ENCODE measurements at places on chromosomes 6 and 20. TPM values are rescaled to one million over a fixed set of nuclear protein-coding genes. Genes with fewer than 3 reads are reported as not detected.
A peak's percentile ranks its signal among the peaks of the same experiment; 100 is the strongest.

Gene WFDC12
- total RNA-seq: not detected

Gene MCHR2
- total RNA-seq: not detected

Gene PPP1R14C
- total RNA-seq: not detected

Gene C6orf58
- not detected for total RNA-seq

Gene PAX1
- not detected for total RNA-seq

Gene PRRT1
- 1.2 TPM for total RNA-seq

Gene CDSN
- not detected for total RNA-seq

Gene BPIFB1
- 128 TPM for total RNA-seq

Gene SYNCRIP
- total RNA-seq: 94.4 TPM

Gene MEP1A
- not detected for total RNA-seq

Gene POFUT1
- 33.3 TPM for total RNA-seq

DNA sequence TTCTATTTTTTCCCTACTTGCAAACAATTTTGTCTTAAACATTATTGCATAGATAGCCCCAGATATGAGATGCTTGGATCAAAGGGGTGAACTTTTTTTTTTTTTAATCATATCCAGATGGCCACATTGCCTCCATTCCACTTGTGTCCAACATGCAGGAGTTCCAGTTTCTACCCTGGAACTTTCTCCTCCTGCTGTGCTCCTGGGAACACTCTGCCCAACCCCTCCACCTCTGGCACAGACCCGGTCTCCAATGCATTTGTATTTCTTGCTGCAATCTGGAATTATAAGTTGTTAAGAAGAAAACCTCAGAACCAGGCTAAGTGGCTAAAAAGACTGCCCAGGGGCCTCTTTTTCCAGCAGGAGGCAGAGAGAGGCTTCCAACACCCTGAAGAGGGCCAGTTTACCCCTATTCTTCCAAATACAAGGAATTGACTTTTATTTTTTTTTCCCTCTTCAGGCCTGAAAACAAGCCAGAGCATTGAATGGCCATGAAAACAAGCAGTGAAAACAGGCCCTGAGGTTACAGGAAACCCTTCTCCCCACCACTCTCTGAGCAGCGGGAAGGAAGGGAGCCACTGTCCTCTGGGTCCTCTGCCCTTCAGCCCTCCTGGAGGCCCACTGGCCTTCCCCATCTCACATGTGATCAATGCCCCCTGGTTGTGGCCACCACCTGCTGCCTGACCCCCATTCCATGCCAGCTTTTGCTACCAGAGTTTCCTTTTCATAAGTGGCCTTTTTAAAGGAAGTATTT is 44.3 kb downstream of the PDYN start:
- no peak for ATAC-seq

DNA sequence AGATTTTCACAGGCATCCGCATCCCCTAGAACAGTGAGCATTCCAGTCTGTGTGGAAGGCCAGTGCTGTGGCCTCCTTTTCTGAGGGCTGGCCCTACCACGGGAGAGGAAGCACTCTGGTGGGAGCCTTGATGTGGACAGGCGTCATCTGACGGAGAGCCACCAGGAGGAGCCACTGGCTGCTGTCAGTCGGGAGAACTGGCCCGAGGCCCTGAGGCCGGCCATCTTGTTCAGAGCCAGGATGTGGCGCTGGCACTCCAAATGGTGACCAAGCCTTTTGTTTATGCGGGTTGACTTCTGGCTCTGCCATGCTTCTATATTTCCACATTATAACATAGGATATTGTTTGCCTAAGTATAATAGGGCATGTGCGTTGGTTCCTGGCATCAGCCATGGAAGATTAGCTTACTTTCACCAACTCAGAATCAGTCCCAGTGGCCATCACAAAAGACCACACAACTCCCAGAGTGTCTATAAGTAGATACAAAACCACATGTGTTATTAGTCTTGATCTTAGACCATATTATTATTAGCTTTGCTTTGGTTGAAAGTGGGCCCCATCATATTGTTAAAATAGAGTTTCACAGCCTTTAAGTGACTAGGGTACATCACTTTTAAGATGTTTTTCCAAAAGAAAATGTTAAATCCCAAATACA is 273.9 kb upstream of the TAB2 start:
- no peak for ATAC-seq

DNA sequence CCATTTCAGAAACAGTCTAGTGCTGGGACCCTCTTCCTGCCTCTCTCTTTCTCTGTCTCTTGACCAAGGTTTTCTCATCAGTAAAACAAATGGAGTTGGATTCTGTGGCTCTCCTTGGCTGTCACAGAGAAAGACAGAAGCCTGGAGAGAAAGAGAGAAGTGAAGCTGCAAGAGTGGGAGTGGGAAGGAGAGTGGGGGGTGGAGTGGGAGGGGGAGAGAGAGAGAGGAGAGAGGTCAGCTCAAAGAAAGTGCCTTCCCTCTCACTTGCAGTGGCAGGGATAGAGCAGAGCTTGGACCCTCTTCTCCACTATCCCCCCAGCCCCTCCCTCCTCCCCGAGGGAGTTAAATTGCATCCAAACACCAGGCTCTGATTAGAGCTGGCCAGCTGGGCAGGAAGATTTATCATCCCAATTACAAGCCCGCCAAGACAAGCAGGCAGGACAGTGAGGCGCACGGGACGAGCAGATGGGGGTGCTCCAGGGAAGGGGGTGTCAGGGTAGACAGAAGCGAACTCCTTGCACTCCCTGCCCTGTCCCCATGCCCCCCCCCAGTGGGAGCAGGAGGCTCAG is 74.3 kb downstream of the CD40 start:
- ATAC-seq: no peak

DNA sequence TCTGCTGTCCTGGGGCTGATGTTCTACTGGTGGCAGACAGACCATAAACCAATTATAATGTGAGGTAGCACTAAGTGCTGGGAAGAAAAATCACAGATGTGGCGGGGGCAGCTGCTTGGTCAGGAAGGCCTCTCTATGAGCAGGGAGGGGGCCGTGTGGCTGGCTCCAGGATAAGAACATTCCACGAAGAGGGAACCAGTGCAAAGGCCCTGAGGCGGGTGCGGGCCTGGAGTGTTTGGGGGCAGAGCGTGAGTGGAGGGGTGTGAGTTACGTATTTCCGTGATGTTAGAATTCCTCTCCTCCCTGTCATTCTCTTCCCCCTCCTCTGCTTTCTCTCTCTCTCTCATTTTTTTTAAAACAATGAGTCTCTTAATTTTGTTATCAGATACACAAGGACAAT is 67.2 kb downstream of the CEBPB start:
- ATAC-seq: no peak

DNA sequence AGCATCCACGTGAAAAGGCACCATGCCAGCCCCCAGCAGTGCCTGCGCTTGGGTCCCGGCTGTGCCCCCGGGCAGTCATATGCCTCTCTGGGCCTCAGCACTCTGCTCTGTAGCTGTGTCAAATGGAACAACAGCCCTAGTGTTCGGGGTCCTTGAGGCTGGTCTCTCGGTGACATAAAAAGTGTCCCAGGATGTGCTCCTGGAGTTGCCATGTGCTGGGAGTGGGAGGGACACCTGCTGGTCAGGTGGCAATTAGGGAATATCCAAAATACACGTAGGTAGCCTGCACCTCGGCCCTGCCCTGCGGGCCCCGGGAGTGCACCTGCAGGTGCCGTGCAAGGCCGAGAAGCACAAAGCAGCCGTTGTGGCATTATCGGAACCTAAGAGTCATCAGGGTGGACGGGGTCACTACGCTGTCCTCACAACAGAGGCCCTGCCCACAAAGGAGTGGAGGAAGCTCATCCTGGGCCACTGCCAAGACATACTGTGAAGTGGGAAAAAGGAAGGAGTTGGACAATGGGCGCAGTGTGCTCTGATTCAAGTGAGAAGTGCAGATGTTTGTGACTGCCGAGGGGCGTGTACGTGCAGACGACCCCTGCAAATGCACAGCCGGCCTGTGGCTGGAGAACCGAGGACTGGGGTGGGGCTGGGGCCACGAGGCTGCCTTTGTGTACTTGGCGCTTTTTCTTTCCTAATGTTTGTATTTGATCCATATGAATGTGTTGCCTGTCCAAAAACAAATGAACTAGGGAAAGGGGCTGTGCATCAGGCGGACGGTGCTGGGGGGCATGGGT is 24.6 kb downstream of the SLCO4A1 start:
- peak; percentile 34 for ATAC-seq

- no peak for ATAC-seq
Observed at GRCh38 chr20:9660236-9660868, 146.0 kb downstream of the LAMP5 start.

DNA sequence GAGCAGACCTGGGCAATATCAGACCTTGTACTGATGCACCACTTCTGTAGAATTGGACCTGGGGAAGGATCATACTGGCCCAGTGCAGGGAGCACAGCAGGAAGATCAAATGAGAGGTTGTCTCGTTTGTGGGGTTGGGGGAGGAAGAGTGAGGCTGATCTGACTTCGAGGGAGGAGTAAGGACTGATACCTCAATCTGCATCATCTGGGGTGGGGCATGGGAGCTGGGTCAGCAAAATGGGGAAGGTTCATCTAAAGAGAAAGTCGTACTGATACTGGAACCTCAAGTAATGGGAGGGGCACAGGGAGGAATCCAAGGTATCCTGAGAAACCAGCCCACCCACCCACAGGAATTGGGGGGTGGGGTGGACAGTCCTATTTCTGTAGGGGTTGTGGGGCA is 3.7 kb downstream of the RNF39 start:
- ATAC-seq: no peak

GRCh38 chr6:85464722-85465150 is 14.9 kb downstream of the NT5E start:
- peak; percentile 19 for ATAC-seq

- no peak for ATAC-seq
Observed at GRCh38 chr6:7685276-7685675, 40.6 kb upstream of the BMP6 start.

DNA sequence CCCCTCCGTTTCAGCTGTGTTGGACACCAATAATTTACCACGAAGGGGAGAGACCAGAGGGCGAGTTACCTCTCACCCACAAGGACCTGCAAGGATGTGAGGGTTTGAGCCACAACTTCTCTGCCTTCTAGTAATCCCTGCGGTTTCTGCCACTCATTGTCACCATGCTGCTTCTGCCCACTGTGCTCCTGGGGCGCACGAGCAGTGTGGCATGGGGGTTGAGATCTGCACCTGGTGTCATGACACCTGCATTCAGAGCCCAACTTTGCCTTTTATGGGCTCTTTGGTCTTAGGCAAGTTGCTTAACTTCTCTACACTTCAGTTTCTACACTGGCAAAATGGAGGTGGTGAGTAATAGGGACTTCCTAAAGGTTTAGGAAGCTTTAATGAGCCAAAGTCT is 84.9 kb downstream of the SOBP start:
- no peak for ATAC-seq

DNA sequence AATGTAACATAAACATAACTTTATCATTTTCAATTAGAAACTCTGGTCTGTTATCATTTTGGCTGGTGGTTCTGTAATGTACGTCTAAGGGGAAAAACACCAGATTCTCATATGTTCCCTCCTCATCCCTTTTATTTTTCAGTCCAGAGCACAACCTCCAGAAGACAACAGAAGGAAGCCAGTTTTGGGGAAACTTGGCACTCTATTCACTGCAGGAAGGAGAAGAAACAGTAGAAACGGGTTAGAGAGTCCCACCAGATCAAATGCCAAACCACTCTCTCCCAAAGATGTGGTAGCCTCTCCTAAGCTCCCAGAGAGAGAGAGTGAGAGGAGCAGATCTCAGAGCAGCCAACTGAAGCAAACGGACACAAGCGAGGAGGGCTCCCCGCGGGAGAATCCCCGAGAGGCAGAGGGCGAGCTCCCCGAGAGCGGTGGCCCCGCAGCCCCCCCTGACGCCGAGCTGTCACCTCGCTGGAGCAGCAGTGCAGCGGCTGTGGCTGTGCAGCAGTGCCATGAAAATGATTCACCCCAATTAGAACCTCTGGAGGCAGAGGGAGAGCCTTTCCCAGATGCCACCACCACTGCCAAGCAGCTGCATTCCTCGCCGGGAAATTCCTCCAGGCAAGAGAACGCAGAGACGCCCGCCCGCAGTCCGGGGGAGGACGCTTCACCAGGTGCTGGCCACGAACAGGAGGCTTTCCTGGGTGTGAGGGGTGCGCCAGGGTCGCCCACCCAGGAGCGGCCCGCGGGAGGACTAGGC is 117.8 kb downstream of the RTN4IP1 start:
- ATAC-seq: peak; percentile 18

- peak; percentile 14 for ATAC-seq
Observed at GRCh38 chr20:17570347-17571152, 675 bp downstream of the DSTN start.

GRCh38 chr20:19668418-19668817 is 89.6 kb upstream of the RIN2 start:
- ATAC-seq: no peak

GRCh38 chr6:27873021-27873940 is 38.9 kb downstream of the OR2B2 start:
- peak; percentile 46 for ATAC-seq

- no peak for ATAC-seq
Observed at GRCh38 chr6:15423286-15423993, 177.6 kb downstream of the JARID2 start.

DNA sequence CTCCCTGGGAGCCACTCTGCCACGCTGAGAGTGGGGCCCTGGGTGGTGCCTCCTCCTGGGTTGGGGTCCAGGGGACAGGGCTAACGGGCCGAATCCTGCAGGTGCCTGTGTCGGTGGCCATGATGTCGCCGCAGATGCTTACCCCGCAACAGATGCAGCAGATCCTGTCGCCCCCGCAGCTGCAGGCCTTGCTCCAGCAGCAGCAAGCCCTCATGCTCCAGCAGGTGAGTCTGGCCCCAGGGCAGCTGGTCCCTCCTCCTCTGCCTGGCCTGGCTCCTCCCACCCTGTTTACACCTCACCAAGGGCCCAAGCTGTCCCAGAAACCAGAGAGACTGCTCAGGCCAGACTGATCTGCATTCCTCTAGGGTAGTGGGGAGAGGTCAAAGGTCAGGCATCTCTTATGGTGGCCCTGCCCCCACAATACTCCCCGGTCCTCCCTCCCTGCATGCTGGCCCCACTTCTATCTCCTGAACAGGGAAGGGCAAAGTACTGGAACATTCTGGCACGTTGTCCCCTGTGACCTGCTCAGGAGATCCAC is 38.6 kb downstream of the FOXP4 start:
- no peak for ATAC-seq

GRCh38 chr6:124858564-124858963 is 103.7 kb upstream of the RNF217 start:
- ATAC-seq: no peak

DNA sequence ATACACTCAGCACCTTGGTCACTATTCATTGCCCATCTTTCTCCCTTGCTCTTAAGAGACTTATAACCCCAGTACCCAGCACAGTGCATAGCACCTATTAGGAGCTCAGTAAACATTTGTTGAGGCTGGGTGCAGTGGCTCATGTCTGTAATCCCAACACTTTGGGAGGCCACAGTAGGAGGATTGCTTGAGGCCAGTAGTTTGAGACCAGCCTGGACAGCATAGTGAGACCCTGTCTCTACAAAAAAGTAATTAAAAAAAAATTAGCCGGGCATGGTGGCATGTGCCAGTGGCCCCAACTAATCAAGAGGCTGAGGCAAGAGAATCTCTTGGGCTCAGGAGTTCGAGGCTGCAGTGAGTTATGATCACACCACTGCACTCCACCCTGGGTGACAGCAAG is 8.2 kb upstream of the EIF2S2 start:
- ATAC-seq: no peak

- no peak for ATAC-seq
Observed at GRCh38 chr6:10463491-10464481, 48.9 kb upstream of the TFAP2A start.

GRCh38 chr20:57104651-57105204 is 161.7 kb downstream of the BMP7 start:
- no peak for ATAC-seq
